T-helper 17 cell (primary cell): ENCODE measurements at places on chromosomes 3 and 15.

GRCh38 chr3:165201964-165202363 lies 5.8 kb upstream of the SLITRK3 start:
- DNase-seq, result no peak

DNA sequence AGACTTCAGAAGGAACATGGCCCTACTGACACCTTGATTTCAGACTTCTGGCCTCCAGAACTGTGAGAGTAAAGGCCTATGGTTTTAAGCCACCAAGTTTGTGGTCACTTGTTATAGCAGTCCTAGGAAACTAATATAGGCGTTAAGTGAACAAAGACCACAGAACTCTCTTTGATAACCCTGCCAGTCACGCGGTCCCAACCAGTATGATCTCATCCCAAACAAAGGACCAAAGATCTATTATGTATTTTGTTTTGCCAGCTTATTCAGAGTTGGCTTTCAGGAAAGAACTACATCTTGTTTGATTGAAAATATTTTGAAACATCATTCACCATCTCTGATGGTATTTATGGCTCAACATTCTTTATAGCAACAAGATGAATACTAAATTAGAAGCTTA lies 294.4 kb upstream of the SLCO3A1 start:
- DNase-seq, result no peak

GRCh38 chr15:99410477-99410876 lies 155.3 kb upstream of the MEF2A start:
- no peak for DNase-seq

DNA sequence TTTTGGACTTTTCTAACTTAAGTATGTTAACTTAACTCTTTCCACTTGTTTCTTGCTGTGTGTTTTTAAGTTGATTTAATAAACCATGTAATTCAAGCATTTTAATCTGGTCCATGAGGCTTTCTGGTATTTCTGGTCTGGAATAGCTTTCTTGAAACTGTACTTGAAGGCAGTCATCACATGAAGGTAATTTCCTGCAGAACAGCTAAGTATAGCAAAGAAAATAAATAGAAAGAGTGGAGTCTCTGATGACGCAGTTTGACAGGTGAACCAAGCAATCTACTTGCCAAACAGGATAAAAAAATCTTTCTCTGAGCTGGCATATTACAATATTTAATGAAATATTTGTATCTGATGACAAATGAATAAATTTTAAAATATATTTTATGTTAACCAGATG lies 74.9 kb downstream of the BTLA start:
- DNase-seq, result no peak

DNA sequence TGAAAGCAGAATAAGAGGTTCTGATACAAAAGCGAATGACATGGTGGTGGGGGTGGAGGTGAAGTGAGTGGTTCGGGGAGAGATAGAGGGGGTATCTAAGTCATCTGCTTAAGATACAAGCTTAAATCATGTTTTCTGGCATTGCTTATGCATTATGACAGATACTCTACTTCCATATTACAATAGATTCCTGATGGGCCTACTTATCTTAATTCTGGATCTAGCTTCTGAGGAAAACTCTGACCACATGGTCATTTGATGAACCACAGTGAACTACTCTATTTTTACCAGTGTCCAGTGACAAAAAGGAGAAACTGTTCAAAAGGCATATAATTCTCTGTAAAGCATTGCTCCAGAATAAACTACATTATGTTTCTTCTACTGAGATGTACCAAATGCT lies 673.7 kb upstream of the CCDC54 start:
- no peak for DNase-seq

DNA sequence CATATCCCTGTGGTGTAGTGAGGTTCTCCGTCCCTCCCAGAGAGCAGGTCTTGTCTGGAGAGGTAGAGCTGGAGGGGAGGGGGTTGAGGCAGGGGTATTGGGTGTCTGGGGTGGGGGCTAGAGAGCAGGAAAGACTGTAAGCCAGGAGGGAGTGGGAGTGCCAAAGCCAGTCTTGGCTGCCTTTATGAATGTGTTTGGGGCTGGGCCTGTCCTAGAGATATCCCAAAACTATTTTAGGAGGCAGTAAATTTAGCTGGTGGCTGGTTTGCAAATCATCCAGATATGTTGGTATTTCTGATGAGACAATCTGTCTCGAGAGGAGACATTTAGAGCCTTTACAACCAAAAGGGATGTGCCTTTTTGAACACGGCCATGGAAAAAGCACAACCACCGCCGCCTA lies 166.6 kb downstream of the TLE3 start:
- DNase-seq, result no peak

- DNase-seq, result peak; percentile 42
Observed at GRCh38 chr3:27357665-27358258, 11.4 kb downstream of the NEK10 start.

DNA sequence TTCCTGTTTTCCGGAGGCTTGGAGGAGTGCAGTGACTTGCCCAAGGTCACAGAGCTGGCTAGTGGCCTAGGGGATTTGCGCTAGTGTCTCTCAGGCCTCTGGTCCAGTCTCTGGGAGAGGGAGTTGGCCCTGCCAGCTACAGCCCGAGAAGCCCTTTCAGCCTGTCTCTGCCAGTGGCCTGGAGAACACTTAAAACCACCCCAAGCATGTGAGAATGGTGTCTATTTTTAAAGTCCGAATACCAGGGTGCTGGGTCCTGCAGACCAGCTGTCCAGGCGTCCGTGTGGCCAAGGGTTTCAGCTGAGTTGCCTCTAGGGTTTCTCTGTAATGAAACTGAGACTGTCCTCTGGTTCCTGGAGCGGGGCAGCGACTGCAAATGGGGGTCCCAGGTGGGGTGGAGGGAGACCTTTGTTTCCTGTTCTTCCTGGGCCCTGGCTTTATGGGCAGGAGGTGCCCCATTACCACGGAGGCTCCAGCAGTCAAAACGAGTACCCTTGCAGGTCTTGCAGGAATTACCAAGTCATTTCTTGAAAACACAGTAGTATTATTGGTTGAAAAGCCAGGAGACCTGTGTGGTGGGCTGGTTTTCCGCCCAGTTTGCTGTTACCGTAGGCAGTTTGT lies 2.2 kb downstream of the CAND2 start:
- DNase-seq, result no peak

- no peak for DNase-seq
Observed at GRCh38 chr3:128489927-128490649, 2.9 kb downstream of the GATA2 start.

DNA sequence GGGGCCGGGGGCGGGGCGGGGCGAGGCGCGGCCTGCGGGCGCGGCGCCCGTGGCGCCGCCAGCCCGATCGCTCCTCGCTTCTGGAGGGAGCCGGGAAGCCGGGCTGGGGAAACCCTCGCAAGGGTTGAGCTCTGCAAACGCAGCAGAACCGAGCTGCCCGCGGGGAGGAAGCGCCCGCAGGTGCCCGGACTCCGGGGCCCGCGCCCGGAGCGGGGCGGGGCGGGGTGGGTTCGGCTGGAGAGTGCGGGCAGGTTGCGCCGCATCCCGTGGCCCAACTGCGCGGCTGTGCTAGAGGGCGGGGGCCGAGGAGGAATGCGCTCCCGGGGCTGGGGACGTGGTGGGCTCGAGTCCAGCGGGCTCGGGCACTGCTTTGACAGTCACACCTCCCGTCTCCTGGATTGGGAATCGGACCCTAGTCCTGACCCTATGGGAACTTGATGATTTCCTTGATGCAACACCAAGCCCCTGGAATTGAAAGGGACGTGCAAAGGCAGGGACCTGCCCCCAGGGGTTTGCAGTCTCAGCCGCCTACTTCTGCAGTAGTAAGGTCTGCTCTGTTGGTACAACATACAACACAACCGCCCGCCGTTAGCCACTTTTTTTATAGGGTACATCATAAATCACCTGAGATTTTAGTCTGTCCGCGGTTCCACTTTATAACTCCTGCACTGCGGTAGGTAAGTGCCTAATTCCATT lies 34.3 kb downstream of the ZBTB38 start:
- peak; percentile 37 for DNase-seq

DNA sequence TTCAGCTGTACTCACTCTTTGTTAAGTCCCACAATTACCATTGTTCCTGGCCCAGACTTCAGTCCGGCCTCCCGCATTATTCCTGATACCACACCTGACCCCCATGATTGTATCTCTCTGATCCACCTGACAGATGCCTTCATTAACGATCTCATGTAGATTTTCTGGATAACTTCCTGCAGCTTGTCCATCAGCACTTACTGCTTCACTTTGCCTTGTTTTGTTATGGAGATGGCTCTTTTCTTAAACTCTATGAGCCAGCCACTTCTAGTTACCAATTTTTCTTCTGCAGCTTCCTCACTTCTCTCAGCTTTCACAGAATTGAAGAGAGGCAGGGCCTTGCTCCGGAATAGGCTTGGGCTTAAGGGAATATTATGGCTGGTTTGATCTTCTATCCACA lies 1044.2 kb downstream of the PLOD2 start:
- DNase-seq, result no peak

DNA sequence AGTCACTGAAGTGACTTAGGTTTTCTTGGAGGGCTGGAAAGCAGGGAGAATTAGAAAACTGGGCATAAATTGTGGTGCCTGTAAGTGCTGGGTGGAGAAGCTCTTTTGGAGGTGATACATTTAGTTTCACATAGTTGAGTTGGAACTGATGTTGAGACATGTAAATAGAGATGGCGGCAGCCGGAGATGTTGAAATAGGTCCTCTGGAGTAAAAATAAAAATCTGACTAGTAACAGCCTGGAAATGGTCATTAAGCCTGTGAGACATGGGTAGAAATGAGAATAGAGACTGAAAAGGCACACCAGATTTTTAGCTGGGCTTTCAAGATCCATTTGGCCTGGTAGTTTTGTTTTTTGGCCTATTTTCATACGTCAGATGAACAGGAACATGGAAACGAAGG lies 2.9 kb upstream of the NIT2 start:
- no peak for DNase-seq
